ENCODE measurements at places on chromosomes 7 and 10.

GRCh38 chr7:151893405-151893923, 16.5 kb upstream of the PRKAG2 start:
- no peak for DNase-seq

DNA sequence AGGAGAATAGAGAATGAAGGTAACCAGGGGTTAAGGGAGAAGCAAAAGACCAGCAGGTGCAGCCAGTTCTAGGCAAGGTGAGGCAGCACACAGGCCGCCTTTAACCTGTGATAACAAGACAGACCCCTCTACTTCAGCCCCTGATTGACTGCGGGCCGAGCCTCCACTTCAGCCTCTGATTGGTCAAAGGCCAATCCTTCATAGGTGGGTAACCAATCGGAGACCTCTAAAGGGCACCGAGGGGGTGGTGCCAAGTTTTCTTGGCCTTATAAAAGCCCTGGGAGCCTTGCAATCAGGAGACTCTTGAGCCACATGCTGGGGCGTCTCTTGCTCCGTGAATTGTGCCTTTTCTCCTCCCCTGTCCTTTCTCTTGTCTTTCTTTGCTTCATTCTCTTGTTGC, 98.8 kb downstream of the ELFN1 start:
- no peak for DNase-seq

DNA sequence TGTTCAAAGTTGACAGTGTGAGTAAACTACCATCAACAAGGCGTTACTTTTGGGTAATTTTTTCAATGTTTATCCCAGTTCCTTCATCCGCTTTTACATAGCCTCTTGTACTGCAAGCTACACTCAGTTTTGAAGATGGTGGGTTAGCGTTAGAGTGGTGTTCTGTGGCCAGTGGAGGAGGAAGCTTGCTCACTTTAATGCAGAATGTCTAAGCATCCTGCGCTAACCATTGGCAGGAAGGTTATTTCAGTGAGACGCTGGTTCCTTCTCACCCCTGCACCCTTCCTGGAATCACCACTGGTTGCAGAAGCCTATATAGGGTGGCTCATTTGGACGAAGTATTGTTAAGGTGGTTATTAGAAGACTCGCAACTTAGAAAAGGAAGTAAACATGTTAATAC, 159.1 kb downstream of the CELF2 start:
- no peak for DNase-seq

GRCh38 chr7:139118234-139118804, 8.8 kb upstream of the ZC3HAV1 start:
- peak; percentile 22 for DNase-seq

DNA sequence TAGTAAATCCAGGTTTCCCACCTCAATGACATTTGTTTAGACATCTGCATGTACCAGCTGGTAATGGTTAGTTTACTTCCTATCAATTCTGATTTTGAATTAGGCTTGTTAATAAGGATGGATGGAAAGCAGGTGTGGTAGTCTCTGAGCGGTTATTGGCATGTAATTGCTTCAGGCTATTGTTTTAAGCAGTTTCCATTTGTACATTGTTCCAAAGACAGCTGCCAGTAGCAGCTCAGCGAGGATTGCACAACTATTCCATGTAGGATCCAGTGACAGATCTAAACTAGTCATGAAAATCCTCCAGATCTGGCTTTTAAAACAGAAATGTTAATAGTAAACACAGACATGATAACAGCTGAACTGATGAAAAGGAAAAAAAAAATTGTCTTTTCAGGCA, 436.0 kb upstream of the ADARB2 start:
- no peak for DNase-seq

All from fibroblast of skin of right quadriceps (primary cell).